Activated naive CD8-positive, alpha-beta T cell treated with anti-CD3 and anti-CD28 coated beads for 36 hours (primary cell): ENCODE measurements at places on chromosomes 4 and X. TPM values are rescaled to one million over a fixed set of nuclear protein-coding genes. Genes with fewer than 3 reads are reported as not detected.

Gene SATL1
- not detected for total RNA-seq

Gene RTL3
- total RNA-seq, result not detected

Gene NHSL2
- 0.10 TPM for total RNA-seq

Gene FREM3
- not detected for total RNA-seq

Gene ABCG2
- total RNA-seq, result 0.66 TPM

Gene CT45A10
- not detected for total RNA-seq

Gene AADAT
- not detected for total RNA-seq

Gene ZNF157
- total RNA-seq, result 1.2 TPM

Gene NDP
- total RNA-seq, result not detected

Gene KDR
- 0.12 TPM for total RNA-seq

Gene HMGN5
- 3.8 TPM for total RNA-seq

Gene MTTP
- 0.34 TPM for total RNA-seq

Gene FATE1
- total RNA-seq, result not detected

Gene BEX5
- total RNA-seq, result 4.5 TPM

Gene GPR50
- not detected for total RNA-seq

Gene TLR7
- 0.21 TPM for total RNA-seq

Gene EDA2R
- 0.92 TPM for total RNA-seq

Gene NR3C2
- total RNA-seq, result 6.2 TPM

Gene PWWP3B
- total RNA-seq, result not detected

Gene MAGEA2
- total RNA-seq, result not detected

Gene C4orf36
- total RNA-seq, result not detected

Gene MAGEA1
- not detected for total RNA-seq

Gene TNIP3
- 3.3 TPM for total RNA-seq

Gene UBE2A
- total RNA-seq, result 60.3 TPM

Gene SPATA4
- not detected for total RNA-seq

Gene PDE6B
- 13.9 TPM for total RNA-seq

Gene PRICKLE3
- 16.3 TPM for total RNA-seq

Gene SFRP2
- total RNA-seq, result 0.14 TPM

Gene CSN2
- total RNA-seq, result not detected
